KG1 (cell line): ENCODE measurements at places on chromosomes 16 and 17.

GRCh38 chr17:77436058-77436442 is 295.3 kb downstream of the SEC14L1 start:
- DNase-seq, result no peak

GRCh38 chr16:84546669-84547545 is 42.4 kb upstream of the MEAK7 start:
- no peak for DNase-seq

GRCh38 chr17:79739148-79740062 is 8.7 kb downstream of the ENPP7 start:
- no peak for DNase-seq

DNA sequence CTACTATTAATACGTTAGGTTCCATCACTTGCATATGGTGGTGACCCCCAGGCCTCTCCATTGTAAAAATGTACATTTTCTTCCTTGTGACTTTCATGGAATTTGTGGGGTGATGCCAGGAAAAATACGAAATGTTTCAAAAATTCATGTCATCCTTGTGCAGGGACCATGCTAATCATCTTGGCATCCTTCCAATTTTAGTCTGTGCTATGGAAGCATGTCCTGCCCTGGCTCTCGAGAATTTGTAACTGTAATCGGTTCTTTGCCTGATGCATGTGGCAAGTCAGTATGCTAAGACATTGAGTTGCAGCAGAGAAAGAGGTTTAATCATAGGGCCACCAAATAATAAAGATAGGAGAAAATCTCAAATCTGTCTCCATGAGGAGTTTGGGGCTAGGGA is 14.3 kb upstream of the GINS3 start:
- DNase-seq, result no peak

- DNase-seq, result no peak
These were observed 7.8 kb downstream of the CCDC42 start for GRCh38 chr17:8736796-8737195.

- no peak for DNase-seq
These were observed 36.4 kb upstream of the APPBP2 start for GRCh38 chr17:60562421-60562820.

DNA sequence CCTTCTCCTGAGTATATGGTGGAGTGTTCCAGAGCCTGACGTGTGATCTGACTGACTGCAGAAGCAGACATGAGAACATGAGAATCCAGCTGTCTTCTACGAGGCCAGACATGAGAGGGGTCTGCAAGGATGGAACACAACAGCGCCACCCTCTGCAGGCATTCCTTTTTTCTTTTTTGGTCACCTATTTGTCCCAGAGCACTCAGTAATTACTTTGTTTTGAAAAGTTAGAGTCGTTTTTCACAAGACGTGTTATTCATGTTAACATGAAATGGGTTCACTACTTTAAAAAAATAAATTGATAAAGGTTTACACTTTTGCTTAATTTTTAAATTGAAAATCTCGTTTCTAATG is 43.8 kb upstream of the ATP2A3 start:
- no peak for DNase-seq

DNA sequence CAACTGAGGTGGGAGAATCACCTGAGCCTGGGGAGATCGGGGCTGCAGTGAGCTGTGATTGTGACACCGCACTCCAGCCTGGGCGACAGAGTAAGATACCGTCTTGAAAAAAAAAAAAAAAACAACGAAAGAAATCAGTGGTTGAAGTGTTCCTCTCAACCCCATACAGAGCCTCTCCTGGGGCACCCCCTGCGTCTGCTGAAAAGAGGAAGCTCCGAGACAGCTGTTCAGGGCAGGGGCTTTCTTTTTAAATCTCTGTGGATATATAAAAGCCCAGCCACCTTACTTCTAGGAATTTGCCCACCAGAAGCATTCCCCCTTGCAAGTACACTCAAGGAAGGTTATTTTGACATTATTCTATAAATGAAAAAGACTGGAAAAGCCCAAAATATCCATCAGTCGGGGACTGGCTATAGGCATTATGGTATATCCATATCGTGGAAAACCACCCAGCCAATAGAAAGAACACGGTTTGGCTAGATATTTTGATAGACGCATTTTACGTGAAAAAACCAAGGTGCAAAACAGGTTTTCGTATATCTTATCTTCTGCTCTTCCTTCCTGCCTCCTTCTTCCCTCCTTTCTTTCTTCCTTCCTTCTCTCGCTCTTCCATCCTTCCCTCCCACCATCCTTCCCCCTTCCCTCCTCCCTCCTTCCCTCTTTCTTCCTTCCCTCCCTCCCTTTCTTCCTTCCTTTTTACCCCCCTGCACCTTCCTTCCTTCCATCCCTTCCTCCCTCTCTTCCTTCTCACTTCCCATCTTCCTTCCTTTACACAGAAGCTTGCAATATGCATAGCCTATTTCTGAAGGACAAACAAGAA is 9.2 kb upstream of the CCL22 start:
- DNase-seq, result no peak

GRCh38 chr17:71725811-71726210 is 395.0 kb upstream of the SOX9 start:
- no peak for DNase-seq

DNA sequence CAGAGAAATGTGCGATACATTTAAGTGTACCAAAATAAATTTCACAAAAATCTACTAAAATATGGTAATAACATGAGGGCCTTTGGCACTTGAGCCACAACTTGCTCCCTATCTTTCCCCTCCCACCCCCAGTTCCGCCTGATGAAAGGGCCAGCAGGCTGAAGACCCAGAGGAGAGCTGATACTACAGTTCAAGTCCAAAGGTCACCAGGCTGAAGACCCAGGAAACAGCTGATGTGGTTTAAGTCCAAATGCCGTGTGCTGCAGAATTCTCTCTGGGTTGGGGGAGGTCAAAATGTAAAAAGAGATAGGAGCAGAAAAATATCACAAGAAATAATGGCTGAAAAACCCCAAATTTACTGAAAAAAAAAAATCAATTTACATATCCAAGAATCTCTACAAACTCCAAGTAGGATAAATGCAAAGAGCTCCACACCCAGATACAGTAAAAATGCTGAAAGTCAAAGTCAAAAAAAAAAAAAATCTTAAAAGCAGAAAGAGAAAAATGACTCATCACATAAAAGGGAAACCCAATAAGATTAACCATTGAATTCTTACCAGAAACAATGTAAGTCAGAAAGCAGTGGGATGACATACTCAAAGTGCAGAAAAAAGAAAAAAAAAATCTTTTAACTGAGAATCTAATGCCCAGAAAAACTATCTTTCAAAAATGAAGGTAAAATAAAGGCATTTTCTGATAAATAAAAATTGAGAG is 452.1 kb upstream of the ASIC2 start:
- DNase-seq, result no peak

- DNase-seq, result no peak
These were observed 10.2 kb upstream of the KRT20 start for GRCh38 chr17:40895106-40895730.

DNA sequence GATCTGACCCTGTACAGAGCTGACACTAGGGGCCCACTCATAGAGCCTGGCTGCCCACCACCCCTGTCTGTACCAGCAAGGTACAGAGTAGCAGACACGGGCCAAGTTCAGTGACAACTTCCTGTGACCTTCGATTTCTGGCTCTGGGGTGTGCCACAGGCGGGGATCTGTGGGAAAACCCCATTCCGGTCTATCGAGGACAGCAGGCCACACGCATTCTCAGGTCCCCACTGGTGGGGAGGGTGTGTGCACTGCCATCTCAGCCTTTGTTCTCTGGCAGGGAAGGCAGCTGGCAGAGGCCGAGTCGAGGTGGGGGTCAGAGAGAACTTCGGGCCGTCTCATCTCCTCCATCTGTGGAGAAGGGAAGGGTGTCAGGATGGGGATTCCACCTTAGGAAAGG is 10.0 kb downstream of the NLE1 start:
- DNase-seq, result no peak

- no peak for DNase-seq
These were observed 34.5 kb downstream of the SDK2 start for GRCh38 chr17:73609758-73610157.

GRCh38 chr16:81394416-81394815 is 50.2 kb upstream of the CMIP start:
- DNase-seq, result no peak

GRCh38 chr17:10115536-10115932 is 82.9 kb downstream of the GAS7 start:
- no peak for DNase-seq

DNA sequence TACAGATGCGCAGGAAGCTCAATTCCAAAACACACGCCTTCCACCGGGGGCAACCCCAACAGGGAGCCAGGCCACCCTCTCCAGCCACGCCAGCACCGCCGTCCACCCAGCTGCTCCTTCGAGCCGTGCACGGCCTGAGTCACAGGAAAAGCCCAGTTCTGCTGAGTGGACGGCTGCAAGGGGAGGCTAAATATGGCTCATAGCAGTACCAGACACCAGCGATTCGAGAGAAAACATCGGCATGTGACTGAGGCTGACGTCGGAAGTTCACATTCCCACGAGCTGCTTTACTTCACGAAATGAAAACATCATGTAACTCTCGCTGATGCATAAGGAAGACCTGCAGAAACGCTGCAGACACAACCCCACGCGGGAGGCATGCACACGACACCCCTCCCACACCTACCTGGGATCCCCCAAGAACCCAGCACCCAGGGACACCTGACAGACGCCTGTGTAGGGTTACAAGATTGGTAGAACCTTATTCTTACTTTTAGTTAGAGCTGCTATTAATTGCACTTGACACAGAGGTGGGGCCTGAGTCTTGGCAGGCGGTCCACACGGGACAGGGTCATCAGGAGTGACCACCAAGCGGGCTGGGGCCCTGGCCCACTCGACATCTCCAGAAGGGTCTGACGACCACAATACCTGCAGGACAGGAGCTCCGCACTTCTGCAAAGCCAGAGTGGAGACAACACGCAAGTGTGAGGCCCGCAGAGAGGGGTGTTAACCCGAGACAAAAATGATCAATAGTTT is 116.8 kb downstream of the ANKRD11 start:
- no peak for DNase-seq

DNA sequence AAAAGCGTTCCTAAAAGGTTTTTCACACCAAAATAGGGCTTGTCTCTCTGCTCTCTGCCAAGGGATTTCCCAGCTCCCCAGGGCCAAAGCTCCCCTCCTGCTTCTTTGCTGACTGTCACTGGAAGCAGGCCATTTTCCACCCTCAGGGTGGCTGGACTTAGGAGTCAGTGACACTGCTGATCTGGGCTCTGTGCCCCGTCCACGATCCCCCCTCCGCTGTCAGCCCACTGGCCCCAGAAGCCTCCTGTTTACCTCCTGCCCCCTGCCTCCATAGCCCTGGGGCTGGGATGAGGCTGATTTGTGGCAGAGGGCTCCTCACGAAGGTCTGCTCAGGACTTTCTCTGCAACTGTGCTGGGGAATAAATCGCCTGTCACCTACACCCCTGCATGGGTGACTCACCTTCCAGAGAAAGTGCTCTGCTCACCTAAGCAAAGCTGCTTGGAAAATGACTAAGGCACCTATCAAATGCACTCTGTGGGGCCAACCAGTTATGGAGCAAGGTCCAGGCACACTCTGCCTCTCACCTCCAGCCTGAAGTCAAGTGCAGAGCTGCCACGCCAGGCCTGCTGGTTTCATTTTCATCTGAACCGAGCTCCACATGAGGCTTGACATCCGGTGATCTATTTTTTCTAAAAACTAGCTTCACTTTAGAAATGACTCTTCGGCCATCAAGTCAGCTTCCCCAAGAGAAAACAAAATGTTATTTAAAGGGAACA is 4.9 kb downstream of the MAP3K14 start:
- peak; percentile 41 for DNase-seq

DNA sequence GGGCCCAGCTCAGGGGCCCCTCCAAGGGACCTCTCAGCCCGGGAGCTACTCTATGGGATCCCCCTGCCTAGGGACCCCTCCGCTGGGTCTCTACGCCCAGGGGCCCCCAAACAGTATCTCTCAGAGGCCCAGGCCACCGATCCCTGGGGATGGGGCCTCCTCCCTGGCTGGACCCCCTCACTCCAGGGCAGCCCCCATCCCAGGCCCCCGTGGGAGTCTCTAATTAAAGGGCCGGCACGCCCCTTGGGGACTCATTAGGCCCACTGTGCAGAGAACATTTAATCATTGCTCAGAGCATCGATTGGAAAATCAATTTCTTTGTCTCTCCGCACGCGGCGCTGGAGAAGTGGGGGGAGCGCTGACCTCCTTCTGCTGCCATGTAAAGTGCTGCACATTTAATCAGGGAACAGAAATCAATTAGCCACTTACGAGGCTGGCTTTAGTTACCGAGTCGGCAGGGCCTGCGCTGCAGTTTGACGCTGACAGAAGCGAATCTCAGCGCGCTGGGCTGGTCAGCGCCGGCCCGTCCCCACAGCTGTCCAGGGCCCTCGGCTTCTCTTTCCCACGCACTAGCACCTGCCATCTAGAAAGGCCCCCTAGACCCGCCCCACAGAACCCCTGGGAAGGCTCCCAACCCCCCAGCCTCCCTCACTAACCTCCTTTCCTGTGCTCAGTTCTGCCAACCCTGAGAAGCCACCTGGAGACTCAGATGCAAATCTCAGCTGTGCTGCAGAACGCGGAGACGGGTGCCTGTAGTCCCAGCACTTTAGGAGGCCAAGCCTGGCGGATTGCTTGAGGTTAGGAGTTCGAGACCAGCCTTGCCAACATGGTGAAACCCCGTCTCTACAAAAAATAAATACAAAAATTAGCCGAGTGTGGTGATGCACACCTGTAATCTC is 20.2 kb upstream of the C1QL1 start:
- no peak for DNase-seq

- no peak for DNase-seq
These were observed 107.9 kb upstream of the ZNF469 start for GRCh38 chr16:88274847-88275246.

GRCh38 chr16:58501242-58502131 is 1.5 kb downstream of the NDRG4 start:
- DNase-seq, result no peak

DNA sequence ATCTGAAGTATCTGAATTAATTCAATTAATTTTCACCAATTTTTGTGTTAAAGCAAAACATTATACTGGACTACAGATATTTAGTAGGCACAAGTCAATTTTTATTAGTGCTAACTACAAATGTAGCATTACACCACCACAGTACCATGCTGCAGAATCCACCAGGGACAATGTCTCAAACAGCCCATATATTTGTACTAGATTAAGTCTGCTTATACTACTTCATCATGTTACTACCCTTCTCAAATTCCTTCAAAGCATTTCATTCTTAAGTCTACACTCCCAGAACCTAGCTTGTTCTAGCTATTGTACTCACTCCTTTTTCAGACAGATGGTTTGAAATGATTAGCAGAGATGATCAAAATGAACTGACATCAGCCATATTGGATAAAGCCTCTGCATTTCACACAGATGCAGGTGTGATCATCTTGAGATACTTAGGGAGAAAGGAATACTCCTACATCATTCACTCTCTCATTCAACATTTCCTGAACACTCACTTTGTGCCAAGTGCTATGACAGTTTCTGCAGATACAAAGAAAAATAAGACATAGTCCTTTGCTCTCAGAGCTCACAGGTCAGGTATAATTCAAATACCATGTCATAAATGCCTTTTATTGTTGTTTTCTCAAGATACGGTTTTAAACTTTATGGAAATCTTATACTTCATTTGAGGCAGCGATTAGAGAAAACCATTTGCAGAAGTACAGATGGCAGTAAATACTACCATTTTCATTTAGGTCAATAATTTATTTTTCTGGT is 47.7 kb downstream of the SMURF2 start:
- no peak for DNase-seq

GRCh38 chr16:35753559-35754390 is 2294.4 kb downstream of the TP53TG3F start:
- DNase-seq, result no peak
